Stimulated activated CD4-positive, alpha-beta T cell treated with anti-CD3 and anti-CD28 coated beads, Interleukin-12 subunit alpha, Interleukin-12 subunit beta, amount 100 ng/mL, for 24 hours (primary cell): ENCODE measurements at places on chromosomes 4 and X.

GRCh38 chrX:66015900-66016689 is 23.8 kb downstream of the VSIG4 start:
- DNase-seq = no peak

DNA sequence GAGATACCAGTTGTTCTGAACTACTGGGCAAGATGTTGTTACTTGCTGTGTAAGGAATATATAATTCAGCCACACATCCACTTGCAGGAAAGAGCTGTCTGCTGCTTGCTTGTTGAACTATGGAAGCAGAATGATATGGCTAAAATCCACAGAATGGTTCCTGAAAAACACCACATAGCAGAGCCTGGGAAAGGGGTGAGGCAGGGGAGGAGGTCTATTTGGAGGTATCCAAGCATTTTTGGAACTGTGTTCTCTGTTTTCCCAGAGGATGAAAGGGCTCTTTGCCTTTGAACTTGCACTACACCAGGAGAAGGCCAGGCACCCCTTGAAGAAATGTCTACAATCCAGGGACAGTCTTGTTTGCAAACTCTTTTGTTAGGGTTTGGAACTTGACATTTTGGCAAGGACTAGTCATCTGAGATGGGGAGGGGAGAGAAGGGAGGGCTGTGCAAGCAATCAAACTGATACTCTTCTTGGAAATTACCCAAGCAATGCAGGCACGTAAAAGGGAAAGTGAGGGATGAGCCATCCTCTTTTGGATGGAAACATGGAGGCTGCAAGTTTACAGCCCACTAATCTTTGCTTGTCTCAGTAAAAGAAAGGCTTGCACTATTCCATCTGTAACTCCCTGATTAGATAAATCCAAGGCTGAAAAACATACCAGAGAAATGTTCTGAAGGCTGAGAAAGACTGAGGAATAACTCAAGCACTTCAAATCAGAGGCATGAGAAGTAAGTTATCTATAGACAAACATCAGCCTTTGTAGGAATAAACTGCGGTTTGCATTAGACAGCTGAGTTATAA is 141.0 kb downstream of the TSPAN5 start:
- DNase-seq = no peak

GRCh38 chrX:116526010-116526409 is 63.2 kb upstream of the CT83 start:
- no peak for DNase-seq

GRCh38 chr4:38803833-38804653 is 548 bp downstream of the TLR1 start:
- DNase-seq = no peak

- DNase-seq = no peak
These were observed 123.9 kb downstream of the DCHS2 start for GRCh38 chr4:154367659-154368058.

DNA sequence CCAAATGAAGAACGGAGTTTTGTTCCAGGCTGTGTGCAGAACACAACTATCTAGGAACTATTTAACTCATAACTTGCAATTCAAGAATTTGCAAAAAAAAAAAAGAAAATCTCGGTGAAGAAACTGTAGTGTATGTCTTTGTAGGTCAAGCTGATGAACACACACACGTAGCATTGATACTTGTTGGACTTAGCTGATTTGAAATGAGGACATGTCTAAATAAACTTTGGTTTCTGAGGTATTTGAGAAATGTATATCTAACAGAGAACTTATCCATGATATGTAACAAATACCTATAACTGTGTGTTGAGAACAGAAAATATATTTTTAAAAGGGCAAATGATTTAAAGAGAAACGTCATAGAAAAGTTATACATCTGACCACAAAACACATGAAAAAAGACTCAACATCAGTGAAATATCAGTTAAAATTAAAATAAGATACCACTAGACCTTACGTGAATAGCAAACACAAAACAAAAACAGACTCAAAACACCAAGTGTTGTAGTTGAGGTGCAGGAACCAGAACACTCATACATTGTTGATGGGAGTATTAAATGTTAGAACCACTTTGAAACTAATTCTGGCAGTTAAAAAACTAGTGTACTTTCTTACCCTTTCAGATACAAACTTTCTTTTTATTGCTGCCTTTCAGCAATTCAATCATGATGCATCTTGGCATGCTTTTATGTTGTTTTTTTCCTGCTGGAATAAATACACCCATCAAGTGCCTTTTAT is 1535.8 kb upstream of the PCDH10 start:
- DNase-seq = no peak
